Retinal pigment epithelial cell (primary cell): ENCODE measurements at places on chromosomes 6 and 20.

DNA sequence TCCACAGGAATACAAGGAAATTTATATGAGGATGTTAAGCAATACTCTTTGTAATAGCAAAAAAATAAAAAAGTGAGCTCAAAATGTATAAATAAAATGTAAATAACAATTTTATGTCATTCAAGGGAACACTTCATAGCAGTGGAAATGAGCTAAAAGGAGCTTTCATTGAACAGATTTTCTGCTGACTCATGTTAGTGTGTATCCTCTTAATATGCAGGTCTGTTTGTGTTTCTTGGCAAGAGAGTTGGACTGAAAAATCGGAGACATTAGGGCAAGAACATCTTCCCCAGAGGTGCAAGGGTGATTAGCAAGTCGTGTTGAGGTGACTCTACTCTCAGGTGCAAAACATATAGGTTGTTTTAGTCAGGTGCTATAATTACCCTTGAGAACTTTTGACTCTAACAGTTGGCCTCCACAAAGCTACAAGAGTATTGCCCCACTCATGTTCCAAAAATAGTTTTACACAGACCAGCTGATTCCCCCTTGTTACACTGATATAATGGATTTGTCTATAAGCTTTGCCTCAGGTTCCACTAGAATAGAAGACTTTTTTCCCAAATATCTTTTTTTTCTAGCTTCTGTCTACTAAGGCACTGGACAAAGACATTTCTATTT lies 702.9 kb downstream of the TENT5A start:
- no peak for DNase-seq

DNA sequence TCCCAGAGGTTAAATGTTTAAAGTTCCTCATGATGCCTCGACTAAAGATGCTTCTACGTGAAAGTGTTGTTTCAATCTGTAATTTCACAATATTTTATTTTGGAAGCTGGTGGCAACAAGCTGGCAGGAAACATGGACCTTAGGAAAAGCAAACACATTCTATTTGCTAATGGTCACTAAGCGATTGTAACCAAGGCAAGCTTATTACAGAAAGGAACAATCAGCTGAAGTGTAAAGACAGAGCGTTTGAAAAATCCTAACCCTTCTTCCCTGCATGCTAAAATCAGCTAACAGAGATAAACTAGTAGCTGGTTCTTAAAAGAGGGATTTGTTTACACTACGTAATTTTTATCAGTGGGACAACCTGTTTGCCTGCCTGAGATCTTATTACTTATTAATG lies 50.0 kb downstream of the IL20RA start:
- no peak for DNase-seq

DNA sequence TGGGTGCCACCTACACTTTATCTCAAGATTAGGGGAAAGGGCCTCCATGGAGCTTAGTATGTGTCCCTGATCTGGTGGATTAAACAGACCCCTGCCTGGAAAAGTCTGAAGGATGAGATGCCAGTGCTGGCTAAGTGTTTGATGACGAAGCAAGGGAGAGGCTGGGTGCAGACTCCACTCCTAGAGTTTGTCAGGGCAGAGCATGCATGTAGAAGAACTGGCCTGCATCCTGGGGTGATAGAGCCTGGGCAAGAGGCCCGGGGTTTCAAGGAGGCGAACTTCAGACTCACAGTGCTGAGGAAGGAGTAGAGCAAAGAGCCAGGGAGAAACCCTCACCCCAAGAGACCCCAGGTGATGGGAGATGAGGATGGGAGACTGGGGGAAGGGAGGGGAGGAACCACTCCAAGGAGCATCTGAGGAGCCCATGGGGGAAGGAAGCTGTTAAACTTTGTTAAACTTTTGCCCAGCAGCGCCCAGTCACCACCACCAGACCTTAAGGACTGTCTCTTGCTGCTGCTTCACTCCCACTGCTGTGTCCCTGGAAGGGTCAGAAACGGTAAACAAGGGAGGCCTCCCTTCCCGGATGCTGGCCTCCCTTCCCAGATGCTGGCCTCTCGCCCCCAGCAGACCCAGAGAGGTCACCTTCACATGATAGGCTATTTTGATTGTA lies 61.6 kb downstream of the RPRD1B start:
- DNase-seq = no peak

GRCh38 chr6:107186047-107186446 lies 70.7 kb upstream of the BEND3 start:
- no peak for DNase-seq

GRCh38 chr20:3729811-3730540 lies 2.5 kb upstream of the HSPA12B start:
- DNase-seq = no peak

GRCh38 chr20:50280851-50281655 lies 90.4 kb downstream of the CEBPB start:
- no peak for DNase-seq

- DNase-seq = peak; percentile 77
These were observed 10.6 kb downstream of the TFAP2A start for GRCh38 chr6:10404107-10404798.
